ENCODE measurements at places on chromosomes 2 and 18.

GRCh38 chr2:99336804-99337112, 431 bp upstream of the EIF5B start:
- DNase-seq: no peak

- DNase-seq: no peak
These were observed 2.4 kb downstream of the FBXO48 start for GRCh38 chr2:68464651-68465050.

- no peak for DNase-seq
These were observed 10.4 kb upstream of the MSGN1 start for GRCh38 chr2:17805717-17806363.

DNA sequence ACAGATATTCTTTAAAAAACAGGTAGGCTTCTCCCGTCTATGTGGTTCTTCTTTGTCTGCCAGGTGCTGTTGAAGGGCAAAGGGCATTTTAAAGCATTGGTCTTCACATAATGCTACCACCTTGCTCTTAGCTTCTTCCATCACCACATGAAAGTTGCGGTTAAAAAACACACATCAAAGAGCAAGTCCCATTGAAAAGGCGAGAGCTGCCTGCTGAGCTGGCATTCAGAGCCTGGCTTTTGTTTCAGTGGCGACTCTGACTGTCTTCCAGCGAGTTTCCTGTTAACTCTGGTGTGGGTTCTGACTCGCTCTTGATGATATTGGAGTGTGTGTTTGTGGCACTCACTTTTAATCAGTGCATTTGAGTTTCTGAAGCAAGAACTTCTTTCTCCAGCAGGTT, 624.9 kb upstream of the FANCL start:
- DNase-seq: no peak

- DNase-seq: peak; percentile 84
These were observed at the start of gene MPV17 for GRCh38 chr2:27322766-27323595. TSS of gene MPV17 (minus strand) at chr2:27323097. CDS start at chr2:27322517, 580 bp downstream.

DNA sequence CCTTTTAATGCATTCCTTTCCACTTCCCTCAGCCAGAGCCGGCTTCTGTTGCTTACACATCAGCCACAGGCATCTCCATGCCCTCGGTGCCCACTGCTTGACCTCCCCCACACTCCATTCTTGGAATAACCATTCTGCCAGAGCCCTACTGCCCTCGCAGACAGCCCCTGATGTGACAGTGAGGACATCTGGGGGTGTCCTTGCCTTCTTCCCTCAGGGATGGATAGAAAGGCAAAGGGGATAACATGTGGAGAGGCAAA, 6.4 kb upstream of the NPPC start:
- no peak for DNase-seq

- no peak for DNase-seq
These were observed 360.6 kb downstream of the ZNF521 start for GRCh38 chr18:24991141-24992060.

GRCh38 chr18:74251297-74252038, 40.3 kb downstream of the CYB5A start:
- DNase-seq: no peak

DNA sequence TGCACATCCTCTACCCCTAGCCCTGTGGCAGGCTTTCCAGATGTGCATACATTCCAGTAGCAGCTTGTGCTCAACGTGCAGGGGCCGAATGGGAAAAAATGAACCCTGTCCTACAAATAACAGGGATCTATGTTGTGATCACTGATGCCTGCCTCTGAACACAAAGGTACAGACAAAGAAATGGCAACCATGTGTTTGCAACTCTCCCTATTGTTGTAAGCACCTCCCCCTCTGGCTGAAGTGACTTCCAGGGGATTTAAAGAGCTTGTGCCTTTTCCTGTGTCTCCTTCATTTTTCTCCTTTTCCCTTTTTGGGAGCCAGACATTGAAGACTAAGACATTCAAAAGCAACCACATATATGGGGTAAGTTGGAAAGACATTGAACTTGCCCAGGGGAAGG, 21.6 kb downstream of the ARHGAP25 start:
- DNase-seq: no peak

GRCh38 chr2:214117054-214117453, 293.8 kb upstream of the VWC2L start:
- no peak for DNase-seq

GRCh38 chr18:906416-907114, 1.9 kb downstream of the ADCYAP1 start:
- DNase-seq: no peak

- DNase-seq: no peak
These were observed 188.0 kb downstream of the CDH7 start for GRCh38 chr18:65938592-65939372.

DNA sequence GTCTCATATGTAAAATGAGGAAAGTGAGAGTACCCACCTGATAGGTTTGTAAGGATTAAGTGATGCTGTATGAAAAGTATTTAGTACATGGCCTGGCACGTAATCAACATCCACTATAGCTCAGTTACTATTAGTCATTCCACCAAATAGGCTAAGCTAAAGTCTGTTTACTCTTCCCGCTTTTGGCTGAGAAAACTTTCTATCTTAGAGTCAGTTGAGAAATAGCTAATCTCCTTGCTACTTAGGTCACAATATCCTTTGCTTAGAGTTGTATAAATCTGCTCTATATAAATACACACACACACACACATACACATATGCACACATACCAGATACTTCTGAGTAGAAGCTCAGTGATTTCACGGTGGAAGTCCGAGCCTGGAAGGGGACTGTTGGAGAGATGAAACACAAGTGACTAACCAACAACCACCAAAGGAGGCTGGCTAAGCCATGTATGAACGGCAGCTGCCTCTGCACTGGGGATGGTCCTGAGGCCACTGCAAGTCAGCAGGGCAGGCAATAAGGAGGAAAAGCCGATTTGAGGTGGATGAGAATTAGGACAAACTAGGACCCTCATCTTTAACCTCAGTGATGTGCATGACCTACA, 104.6 kb upstream of the EPHA4 start:
- DNase-seq: no peak

- DNase-seq: no peak
These were observed 425.7 kb downstream of the LRATD1 start for GRCh38 chr2:15058015-15058720.

- no peak for DNase-seq
These were observed 93.1 kb downstream of the MBP start for GRCh38 chr18:77039196-77040130.

DNA sequence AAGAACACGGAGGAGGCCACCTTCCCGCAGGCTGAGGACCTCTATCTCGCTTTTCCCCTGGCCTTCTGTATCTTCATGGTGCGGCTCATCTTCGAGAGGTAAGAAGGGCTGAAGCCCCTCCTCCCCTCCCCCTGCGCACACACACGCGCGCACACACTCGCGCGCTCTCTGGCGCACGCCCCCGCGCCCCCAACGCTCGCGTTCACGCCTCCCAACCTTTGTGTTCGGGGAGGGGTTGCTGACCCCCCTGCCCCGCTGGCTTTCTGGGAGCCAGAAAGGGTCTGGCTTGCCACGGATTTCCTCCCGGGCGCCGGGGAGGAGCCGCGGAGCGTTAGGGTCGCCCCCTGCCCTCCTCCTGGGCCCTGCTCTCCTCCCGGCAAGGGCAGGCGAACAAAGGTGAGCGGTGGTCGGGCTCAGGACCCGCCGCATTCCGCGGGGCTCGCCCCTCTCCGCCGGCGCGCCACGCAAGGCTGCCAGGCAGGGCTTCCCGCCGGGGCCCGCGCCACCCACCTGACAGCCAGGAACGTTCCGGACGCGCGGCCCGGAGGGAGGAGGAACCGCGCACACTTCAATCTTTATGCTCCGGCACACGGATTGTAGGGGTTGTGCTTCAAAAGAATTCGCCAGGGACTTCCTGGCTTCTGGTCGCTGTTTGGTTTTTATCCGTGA, 583 bp downstream of the CERS6 start:
- peak; percentile 29 for DNase-seq

GRCh38 chr2:190640117-190640516, 8.8 kb upstream of the NAB1 start:
- DNase-seq: no peak

DNA sequence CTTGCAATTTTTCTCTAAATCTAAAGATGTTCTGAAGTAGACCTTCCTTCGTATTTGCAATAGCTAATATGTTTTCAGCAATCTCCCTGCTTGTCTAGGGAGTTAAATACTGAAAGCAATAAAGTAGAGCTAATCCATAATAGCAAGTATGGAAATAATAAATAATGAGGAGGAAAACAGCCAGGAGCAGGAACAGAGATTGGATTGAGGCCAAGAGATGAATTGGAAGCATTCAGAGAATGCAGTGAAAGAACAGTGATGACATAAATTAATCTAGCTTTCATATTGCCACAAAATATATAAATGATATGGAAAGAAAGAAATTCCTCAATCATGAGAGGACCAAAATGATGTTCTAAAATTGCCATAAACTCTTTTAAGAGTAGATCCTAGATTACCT, 679.7 kb downstream of the METTL4 start:
- DNase-seq: no peak

DNA sequence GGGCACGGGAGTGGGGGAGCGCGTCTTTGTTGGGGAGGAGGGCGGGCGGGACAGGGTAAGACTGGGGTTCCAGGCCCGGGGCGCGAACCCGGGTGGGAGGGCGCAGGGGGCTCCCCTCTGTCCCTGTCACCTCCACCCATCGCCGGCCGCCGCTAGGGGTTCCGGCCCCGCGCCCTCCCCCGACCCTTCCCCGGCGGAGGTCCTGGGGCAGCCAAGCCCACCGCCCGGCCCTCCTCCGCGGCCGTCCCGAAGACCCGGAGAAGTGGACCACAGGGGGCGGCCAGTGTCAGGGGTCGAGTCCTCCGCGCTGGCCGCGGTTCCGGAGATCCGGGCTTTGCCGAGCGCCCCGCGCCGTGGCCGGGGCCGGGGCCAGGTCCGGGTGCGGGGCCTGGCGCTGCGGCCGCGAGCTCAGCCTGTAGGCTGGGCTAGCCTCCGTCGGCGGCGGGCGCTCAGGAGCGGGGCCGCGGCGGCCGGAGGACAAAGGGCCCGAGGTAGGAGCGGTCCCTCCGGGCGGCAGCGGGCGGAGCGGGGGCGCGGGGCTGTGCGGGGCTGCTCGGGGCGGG, 16.6 kb upstream of the E2F6 start:
- no peak for DNase-seq

DNA sequence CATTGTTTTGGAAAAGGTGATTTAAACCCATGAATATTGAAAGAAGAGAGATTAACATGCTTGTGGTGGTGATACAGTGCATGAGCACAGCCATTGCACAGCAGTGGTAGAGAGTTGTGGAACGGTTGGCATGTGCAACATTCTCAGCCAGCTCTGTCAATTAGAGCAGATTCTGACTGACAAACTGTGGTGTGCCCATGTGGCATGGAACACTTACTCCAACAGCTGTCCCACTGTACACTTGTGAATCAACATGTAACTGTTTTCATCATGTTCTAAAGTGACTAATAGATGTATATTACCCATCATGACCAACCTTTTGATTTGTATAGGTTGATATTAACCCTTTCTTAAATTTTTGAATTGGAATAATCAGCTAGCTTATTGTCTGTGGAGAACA, 55.6 kb downstream of the PKP4 start:
- DNase-seq: no peak

DNA sequence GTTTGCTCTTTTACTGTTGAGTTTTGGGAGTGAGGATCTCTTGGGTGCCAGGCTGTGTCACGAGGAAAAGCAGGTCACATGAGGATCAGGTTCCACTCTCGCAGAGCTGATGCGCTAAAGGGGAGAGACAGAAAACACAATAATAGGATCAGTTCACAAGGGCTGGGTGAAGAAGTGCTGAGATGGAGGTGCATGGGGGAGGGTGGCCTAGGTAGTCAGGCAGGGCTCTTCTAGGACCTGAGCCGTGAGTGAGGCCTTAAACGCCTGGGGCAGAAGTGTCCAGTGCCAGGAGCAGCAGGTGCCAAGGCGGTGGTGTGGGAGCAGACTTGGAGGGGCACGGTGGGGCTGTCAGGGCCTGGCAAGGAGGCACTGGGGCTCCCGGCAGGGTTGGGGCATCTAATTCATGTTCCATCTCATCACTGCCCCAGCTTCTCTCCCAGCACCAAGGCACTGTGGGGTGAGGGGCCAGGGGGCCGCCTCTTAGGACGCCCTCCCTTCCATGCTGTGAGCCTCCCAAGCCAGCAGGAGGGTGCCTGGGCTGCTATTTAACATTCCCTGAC, 9.3 kb downstream of the KCNIP3 start:
- no peak for DNase-seq

GRCh38 chr2:106117347-106117746, 76.8 kb downstream of the UXS1 start:
- no peak for DNase-seq

DNA sequence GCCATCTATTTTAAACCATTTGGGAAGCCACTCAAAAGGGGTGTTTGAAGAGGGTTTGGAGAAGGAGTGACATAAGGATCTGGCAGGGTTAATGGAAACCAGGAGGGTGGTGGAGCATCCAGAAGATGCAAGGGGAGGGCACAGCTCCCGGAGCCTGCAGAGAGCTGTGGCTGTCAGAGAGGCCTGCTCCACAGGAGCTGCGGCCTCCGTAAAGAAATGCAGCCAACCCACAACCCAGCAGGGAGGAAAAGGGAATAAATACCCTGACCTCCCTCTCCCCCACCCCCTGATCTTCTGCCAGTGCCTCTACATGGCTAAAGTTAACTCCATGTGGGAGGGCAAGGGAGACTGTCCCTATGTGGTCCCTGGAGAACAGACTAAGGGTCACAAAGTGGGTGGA, 567.1 kb upstream of the POU3F3 start:
- DNase-seq: no peak

DNA sequence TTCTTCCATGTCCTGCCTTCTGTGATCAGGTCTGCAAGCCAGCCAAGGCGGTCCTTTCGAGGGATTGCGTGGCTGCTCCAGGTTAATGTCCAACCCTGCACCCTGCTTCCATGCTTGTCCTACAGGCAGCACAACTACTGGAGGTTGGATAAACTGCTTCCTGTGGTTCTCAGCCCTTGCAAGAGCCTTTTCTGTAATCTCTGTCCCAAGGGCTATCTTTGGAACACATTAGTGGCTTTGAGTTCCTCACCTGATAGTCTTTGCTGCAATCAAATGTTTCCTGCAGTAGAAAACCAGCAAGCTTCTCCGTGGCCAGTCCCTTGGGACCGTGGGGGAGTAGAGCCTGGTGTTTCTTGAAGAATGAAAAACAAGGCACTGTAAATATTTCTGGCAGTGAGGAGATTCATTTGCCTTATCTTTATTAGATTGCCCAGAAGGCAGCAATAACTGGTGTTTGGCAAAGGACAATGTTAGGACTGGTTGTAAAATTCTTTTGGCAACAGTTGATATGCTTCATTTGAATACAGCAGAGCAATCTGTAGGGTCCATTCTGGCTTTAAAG, 214.4 kb downstream of the FHOD3 start:
- DNase-seq: no peak

DNA sequence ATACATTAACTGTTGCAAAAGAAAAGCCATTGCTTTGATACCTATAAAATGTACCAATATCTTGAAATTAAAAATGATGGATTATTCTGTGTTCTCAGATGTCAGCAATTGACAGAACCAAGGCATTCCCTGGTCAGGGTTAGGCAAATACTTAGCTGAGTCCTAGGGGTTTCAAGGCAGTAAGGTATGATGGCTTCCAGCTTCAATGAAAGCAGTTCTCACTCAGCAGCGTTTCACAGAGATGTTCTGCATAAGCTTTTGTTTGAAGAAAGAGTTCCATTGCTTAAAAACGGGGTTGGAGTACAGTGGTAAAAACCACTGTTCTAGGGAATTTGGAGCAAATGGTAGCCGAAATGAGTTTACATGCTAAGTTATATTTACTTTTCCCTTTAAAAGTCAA, 17.0 kb upstream of the KANSL1L start:
- no peak for DNase-seq
